Mammary epithelial cell (primary cell): ENCODE measurements at places on chromosomes 2 and 18. TPM values are rescaled to one million over a fixed set of nuclear protein-coding genes. Genes with fewer than 3 reads are reported as not detected.

- no peak for DNase-seq
Observed at GRCh38 chr2:167579826-167580225, 667.6 kb downstream of the STK39 start.

DNA sequence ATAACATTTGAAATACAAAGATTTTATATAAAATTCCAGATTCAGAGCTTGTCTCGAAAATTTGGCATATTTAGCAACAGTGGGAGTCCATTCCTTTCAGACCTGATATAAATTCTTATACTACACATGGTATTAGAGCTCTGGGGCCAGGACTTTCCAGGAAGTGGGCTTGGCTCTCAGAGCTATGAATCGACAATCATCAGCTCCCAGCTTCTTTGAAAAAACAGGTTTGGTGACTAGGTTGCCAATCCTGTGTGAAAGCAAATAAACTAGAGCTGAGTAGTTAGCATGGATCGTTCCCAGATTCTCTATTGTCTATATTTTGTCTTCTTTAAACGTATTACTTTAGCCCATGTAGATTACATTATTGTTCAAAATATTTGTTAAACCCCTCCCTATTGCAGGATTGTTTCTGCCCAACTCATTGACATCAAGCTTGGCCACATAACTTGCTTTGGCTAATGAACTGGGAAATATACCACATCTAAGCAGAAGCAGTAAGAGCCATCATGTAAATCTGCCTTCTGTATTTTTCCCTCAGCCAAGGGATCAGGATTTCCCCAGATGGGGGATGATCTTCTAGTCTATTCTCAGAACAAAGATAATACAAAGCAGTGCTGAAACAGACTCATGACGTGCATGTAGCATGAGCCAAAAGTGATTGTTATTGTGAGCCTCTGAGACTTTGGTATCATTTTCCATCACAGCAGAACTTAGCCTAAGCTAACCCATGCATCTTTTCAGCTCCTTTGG lies 105.4 kb downstream of the KCNH7 start:
- peak; percentile 80 for DNase-seq

DNA sequence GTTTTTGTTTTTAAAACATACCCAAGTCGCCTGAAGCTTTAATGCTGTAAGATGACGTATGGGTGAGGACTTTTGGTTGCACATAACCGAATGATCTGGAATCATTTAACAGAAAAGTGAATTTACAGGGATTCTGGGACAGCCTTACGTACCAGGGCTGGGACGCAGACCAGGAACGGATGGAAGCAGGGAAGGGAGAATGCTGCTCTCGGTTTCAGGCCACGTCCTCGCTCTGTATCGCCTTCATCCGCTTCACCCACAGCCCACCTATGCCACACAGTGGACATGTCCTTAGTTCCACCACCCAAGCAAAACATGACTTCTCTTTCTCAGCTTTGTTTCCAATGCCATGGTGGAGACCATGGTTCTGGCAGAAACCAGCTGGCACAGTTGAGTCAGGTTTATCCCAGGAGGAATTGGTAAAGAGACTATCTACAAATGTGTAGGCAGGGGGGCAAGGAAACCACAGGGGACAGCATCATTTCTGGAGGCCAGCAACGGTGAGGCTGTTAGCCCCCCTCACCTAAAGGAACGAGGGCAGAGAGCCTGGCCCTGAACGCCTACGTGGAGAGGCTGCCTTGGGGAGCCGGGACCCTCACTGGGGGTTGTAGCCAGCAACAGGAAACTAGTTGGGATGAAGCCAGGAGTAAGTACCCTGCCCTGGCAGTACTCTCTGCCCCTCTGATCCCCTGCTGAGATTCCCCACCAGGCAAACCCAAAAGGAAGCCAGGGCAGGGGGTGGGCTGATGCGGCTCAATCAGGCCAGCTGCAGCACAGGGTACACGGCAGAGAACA lies 132.5 kb downstream of the NDUFA10 start:
- DNase-seq = no peak

GRCh38 chr2:158539176-158540005 lies 82.6 kb downstream of the PKP4 start:
- DNase-seq = peak; percentile 83

- no peak for DNase-seq
Observed at GRCh38 chr2:133802409-133803039, 234.3 kb upstream of the NCKAP5 start.

Gene ABHD1
- 0.17 TPM for total RNA-seq

Gene NAT8
- total RNA-seq = not detected in 2 replicates
